Activated CD4-positive, alpha-beta memory T cell treated with anti-CD3 and anti-CD28 coated beads for 36 hours (primary cell): ENCODE measurements at places on chromosomes 7 and 10.

- H3K4me1 ChIP-seq, result no peaks in the 10 kb centered on the region
- no peak overlapping the region for H3K4me3 ChIP-seq
- no peak for DNase-seq
- H3K36me3 ChIP-seq, result no peaks in the 10 kb centered on the region
- H3K27me3 ChIP-seq, result no peaks in the 10 kb centered on the region
- no peak overlapping the region for H3K27ac ChIP-seq
Measured at GRCh38 chr7:14233868-14234369, 244.5 kb upstream of the ETV1 start.

- no peak overlapping the region for H3K27ac ChIP-seq
- H3K36me3 ChIP-seq, result no peaks in the 10 kb centered on the region
- no peak overlapping the region for H3K4me3 ChIP-seq
- H3K27me3 ChIP-seq, result peaks cover 1% of the 10 kb centered on the region
- H3K4me1 ChIP-seq, result no peaks in the 10 kb centered on the region
Measured at GRCh38 chr10:127928021-127928806, 21.3 kb downstream of the PTPRE start.

DNA sequence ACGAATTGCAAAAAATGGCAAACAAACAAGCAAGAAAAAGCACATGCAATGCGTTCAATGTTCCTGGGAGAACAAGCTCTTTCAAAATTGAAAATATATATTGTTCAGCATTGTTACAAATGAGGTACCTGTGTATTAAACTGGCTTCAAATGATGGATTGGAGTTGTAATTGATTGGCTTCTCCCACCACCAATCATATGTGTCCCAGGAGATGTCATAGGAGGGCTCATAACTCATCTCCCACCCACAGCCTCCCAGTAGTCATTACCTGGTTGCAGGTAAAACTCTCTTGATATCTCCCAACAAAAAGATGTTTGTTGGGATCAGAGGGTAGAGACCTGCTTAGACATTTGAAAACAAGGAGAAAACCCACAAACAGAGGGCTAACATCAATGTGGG, 302.9 kb downstream of the BAMBI start:
- no peaks in the 10 kb centered on the region for H3K36me3 ChIP-seq
- no peak overlapping the region for H3K4me3 ChIP-seq
- H3K27ac ChIP-seq, result no peak overlapping the region

DNA sequence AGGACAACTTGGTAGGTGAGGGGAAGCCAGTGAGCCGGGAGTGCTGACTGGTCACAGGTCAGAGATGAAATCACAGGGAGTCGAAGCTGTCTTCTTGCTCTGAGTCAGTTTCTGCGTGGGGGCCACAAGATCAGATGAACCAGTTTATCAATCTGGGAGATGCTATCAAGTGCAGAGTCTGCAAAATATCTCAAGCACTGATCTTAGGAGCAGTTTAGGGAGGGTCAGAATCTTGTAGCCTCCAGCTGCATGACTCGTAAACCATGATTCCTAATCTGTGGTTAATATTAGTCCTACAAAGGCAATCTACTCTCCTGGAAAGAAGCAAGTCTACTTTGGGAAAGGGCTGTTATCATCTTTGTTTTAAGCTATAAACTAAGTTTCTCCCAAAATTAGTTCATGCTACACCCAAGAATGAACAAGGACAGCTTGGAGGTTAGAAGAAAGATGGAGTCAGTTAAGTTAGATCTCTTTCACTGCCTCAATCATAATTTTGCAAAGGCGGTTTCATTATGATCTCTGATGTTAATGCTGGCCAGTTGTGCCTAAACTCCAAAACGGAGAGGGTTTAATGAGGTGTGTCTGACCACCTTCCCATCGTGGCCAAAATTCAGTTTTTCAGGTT, 8.4 kb upstream of the LMOD2 start:
- H3K27ac ChIP-seq, result no peak overlapping the region
- peaks cover 10% of the 10 kb centered on the region for H3K27me3 ChIP-seq
- H3K36me3 ChIP-seq, result no peaks in the 10 kb centered on the region
- H3K4me1 ChIP-seq, result no peaks in the 10 kb centered on the region

GRCh38 chr10:97057491-97058235, 128.1 kb downstream of the SLIT1 start:
- DNase-seq, result no peak
- no peaks in the 10 kb centered on the region for H3K4me1 ChIP-seq
- no peak overlapping the region for H3K4me3 ChIP-seq
- H3K27me3 ChIP-seq, result peaks cover 2% of the 10 kb centered on the region
- no peak overlapping the region for H3K27ac ChIP-seq

DNA sequence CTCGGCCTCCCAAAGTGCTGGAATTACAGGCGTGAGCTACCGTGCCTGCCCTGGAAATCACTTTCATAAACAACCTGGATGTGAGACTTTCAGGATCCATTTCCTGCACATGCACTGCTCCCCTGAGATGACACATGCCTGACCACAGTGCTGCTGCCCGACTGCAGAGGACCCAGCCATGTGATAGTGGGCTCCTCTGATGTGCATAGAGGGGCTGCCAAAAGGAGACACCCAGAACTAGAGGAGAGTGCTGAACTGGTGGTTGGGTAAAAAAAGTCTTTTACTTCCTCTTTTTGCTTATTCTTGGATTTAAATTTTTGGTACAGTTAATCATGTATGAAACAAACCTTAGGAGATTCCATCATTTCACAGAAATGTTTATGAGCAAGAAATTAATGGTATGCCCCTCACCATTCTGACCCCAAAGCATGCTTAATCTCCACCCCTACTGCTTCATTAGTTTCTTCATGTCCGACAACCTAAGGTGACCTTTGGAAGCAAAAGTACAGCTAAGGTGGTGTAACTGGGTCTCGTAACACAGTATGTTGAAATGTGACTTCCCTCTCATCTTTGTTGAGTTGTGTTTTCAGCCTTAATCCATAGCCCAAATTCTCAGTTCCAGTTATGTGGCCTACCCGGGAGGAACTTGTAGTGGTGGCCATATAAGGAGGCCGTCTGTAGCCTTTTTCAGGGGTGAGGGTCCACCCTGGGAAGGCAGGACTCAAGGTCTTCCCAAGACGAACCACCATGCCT, 111.1 kb downstream of the RNF216 start:
- no peaks in the 10 kb centered on the region for H3K27me3 ChIP-seq
- no peak overlapping the region for H3K4me3 ChIP-seq
- H3K36me3 ChIP-seq, result peaks cover 4% of the 10 kb centered on the region
- no peak for DNase-seq
- H3K27ac ChIP-seq, result no peak overlapping the region

GRCh38 chr10:30039567-30039966, 19.8 kb downstream of the JCAD start:
- no peaks in the 10 kb centered on the region for H3K36me3 ChIP-seq
- peaks cover 55% of the 10 kb centered on the region for H3K27me3 ChIP-seq
- H3K4me3 ChIP-seq, result no peak overlapping the region
- no peak overlapping the region for H3K27ac ChIP-seq
